ENCODE measurements at places on chromosomes 4 and X. TPM values are rescaled to one million over a fixed set of nuclear protein-coding genes. Genes with fewer than 3 reads are reported as not detected.

- DNase-seq = no peak
Measured at GRCh38 chrX:129631849-129632248, 22.9 kb downstream of the APLN start.

DNA sequence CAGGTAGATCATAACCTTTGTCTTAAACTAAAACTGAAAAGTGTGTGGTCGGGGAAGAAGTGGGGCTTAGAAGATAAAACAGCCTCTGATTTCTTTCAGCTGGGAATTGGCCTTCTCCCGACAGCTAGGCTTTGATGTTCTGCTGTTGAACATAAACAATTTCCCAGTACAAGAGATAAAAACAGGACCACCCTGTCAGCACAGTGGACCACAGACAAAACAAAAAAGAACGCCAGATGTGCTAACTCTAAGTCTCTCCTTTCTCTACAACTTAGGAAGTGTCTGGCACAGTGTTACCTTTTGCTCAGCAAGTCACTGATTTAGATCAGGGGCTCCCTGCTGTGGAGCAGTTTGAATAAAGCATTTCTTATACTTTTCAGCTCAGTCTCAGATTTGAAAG lies 87.5 kb upstream of the UXT start:
- no peak for DNase-seq

BMX gene
- 1.0 TPM for total RNA-seq

MFAP3L gene
- total RNA-seq = 0.95 TPM

GRCh38 chr4:131044368-131044767 lies 1948.4 kb downstream of the C4orf33 start:
- no peak for DNase-seq

KLF3 gene
- 68.9 TPM for total RNA-seq

- no peak for DNase-seq
Measured at GRCh38 chr4:164203476-164203875, 550.5 kb upstream of the SMIM31 start.

Measured in natural killer cell treated with Interleukin-12 subunit alpha and Interleukin-12 subunit beta and Interleukin-15 and Interleukin-18, amount 100 ng/mL, for 72 hours (primary cell).